ENCODE measurements at places on chromosomes 3 and 15.

GRCh38 chr15:92908713-92909057 is 8.6 kb downstream of the CHD2 start:
- no peak for DNase-seq

- peak; percentile 86 for DNase-seq
Measured at GRCh38 chr3:148146947-148147826, 550.5 kb upstream of the AGTR1 start.

DNA sequence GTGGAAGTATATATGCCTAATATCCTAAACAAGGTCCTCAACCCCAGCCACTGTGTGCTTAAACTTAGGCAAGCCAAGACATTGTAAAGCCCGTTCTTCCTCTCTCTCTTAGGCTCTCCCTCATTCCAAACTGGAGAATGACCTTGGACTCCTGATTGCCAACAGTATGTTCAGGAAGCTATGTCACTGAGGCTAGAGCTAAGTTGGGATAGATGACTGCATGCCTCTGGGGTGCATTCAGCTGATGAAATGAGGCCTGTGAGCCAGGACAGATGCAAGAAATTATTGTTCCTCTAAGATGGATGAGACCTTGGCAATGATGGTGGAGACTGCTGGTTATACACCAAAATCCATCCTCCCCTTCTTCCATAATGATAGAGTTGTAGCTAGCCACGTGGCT is 27.9 kb upstream of the TBC1D21 start:
- DNase-seq: no peak

- DNase-seq: no peak
Measured at GRCh38 chr3:52341123-52341522, 25.0 kb downstream of the DNAH1 start.

DNA sequence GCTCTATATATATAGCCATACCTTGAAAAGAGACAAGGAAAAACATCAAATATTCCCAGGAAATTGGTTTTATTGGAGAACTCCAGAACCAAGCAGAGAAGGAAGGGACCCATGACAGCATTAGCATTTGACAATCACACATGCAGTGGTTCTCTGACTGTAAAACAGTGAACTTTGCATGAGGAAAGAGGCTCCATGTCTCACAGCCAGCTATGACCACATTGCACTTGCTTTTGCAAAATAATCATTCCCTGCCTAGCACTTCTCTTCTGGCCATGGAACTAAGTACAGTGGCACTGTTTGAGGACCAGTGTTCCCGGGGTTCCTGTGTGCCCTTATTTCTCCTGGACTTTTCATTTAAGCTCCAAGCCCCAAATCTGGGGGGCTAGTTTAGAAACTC is 85.5 kb downstream of the TGFBR2 start:
- DNase-seq: no peak

GRCh38 chr3:131903988-131904415 is 130.8 kb downstream of the CPNE4 start:
- DNase-seq: peak; percentile 91

GRCh38 chr3:127518456-127519081 is 72.0 kb downstream of the TPRA1 start:
- no peak for DNase-seq

DNA sequence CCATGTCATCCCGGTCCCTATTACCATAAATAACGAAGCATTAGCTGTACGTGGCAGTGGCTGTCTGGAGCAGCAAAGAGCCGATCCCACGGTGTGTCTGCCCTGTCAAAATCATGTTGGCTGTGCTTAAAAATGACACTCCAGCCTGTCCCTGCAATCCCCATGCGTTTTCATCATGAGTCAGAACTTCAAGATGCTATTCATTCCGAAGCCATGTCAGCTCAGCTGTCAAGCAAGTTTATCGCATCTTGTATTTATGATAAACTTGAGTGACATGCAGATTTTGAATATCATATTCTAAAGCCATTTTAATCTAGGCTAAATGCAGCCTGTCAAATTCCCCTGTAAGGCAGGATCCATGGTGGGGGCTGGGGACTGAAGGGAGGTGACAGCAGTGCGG is 152.4 kb downstream of the TJP1 start:
- peak; percentile 55 for DNase-seq

DNA sequence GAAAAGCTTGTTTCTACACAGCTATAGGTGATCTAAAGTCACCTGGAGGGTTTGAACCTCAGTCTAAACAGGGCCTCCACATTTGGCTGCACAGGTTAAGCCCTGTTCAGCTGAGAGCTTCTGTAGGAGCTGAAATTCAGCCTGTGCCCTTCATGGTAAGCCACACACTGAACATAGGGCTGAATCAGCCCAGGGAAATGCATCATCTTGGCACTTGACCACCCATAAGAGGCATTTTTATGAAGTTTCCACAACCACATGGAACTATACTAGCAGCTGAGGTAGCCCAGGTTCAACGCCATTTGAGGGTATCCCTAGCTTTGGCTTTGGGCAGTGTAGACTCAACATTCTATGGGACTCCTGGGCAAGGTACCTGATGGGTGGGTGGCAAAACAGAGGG is 126.8 kb downstream of the FAM174B start:
- no peak for DNase-seq

DNA sequence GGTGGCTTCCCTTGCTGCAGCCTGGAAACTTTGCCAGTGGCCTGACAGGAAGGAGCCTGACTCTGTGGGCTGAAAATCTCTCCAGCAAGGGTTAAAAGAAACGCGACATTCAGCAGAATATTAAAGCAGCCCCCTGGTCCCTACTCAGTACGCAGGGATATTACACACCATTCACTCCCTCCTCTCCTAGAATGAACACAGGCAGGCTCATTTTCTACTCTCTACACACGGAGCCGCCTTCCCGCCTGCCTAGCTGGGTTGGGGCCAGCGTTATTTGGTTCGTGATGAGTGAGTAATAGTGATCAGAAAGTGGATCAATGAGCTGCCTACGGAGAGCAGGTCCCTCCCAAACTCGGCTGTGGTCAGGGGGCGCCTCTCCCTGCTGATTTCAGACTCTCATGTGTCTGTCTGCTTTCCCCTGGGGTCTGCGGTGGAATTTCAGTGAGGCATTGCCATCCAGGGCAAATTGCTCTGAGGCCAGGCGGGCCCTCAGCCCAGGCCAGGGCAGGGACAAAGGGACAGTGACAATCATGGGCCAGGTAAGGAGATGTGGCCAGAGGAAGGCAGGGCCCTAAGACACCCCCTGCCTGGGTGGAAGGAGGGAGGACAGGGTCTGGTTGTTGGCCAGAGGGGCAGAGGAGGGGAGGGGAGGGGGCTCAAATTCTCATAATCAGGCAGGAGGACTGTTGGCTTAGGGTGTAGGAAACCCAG is 2.8 kb downstream of the EPHB1 start:
- DNase-seq: no peak

GRCh38 chr3:74673326-74673725 is 58.9 kb upstream of the CNTN3 start:
- DNase-seq: no peak

DNA sequence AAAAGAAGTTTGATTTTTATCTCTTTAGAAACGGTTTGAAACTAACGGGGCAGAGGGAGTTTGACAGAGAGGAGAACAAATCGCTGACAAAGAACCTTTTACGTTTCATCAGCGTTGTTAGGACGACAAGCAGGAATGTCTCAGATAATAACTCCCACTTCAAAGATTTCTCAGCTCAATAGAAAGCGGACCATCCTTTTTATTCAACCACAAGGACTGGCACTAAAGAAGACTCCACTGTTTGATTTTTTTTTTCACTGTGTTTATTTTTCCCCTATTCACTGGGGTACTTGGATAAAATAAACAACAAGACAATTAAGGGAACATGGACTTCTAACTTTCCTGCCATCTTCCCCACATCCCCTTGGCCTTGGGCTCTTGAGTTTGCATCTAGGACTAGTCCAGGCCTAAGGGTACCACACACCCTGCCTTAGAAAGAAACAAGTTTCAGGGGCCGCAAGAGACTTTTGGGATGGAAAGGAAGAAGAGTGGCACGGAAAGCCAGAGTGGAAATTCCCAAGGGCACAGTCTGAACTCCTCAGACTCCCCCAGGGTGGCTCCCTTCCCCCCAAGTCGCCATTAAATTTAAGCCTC is 19.0 kb downstream of the ZIC4 start:
- DNase-seq: no peak

GRCh38 chr3:12956316-12956660 is 114.9 kb upstream of the RPL32 start:
- DNase-seq: no peak

- no peak for DNase-seq
Measured at GRCh38 chr3:58021962-58022361, 13.7 kb downstream of the FLNB start.

- DNase-seq: no peak
Measured at GRCh38 chr3:16252988-16253387, 11.8 kb downstream of the DPH3 start.

DNA sequence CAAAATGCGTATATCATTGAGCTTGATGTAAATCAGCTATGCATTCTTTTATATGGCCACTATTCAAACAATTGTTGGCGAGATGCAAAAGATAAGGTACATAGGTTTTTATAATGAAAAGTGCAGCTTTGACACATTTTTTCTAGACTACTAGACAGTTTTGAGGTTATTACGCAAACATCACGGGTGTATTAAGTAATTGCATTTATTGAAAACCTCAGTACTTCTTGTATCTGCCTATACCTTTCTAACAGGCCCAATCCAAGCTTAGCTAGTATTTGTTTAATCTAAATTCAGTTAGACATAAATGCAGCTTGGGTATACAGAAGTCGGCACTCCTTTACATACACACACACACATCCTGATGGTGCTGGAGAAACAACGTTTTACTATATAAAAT is 2.7 kb downstream of the SPESP1 start:
- no peak for DNase-seq

DNA sequence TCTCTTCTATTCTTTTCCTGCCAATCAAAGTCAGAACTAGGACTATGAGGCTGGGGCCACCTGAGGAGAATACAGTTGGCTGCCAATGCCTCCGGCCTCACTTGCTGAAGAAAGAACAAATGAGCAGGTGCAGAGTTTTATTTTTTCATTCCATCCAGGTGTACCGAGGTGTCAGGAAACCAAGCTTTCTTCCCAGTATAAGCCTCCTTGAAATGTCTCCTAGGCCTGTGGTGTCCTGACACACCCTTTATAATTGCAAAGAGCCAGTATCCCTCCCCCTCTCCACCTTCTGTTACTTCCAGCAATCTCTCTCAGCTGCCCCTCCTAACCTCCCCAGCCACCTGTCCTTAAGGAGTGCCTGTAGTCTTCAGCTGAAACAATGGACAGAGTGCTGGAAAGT is 127.9 kb downstream of the SLC9A9 start:
- no peak for DNase-seq

GRCh38 chr3:123801474-123801873 is 82.7 kb downstream of the MYLK start:
- DNase-seq: no peak

- DNase-seq: no peak
Measured at GRCh38 chr3:140370686-140371085, 307.2 kb upstream of the TRIM42 start.

GRCh38 chr15:44468709-44469385 is 41.4 kb downstream of the CTDSPL2 start:
- peak; percentile 65 for DNase-seq

Data from brain microvascular endothelial cell (primary cell).